ENCODE measurements at places on chromosomes 5 and 9. TPM values are rescaled to one million over a fixed set of nuclear protein-coding genes. Genes with fewer than 3 reads are reported as not detected.

The TSLP gene
- polyA plus RNA-seq = not detected

The SLC27A4 gene
- polyA plus RNA-seq = 132 TPM

The ZFP37 gene
- not detected for polyA plus RNA-seq

The SPOCK1 gene
- polyA plus RNA-seq = 0.22 TPM

The SMIM33 gene
- not detected for polyA plus RNA-seq

The FCN2 gene
- polyA plus RNA-seq = not detected

The PCDHGB4 gene
- polyA plus RNA-seq = 0.77 TPM

The MED27 gene
- polyA plus RNA-seq = 11.1 TPM

The NFIL3 gene
- 72.9 TPM for polyA plus RNA-seq

The GLDC gene
- 8.4 TPM for polyA plus RNA-seq

The GSN gene
- 196 TPM for polyA plus RNA-seq

The ZNF300 gene
- polyA plus RNA-seq = 5.0 TPM

The FOXD4 gene
- 0.15 TPM for polyA plus RNA-seq

The FGF18 gene
- polyA plus RNA-seq = 2.0 TPM

The BAAT gene
- polyA plus RNA-seq = 0.04 TPM

The PDLIM4 gene
- polyA plus RNA-seq = 14.2 TPM

The ANKRD18B gene
- 0.13 TPM for polyA plus RNA-seq

The PIP5K1B gene
- polyA plus RNA-seq = 28.8 TPM

The ADAM19 gene
- 0.81 TPM for polyA plus RNA-seq

The GNA14 gene
- polyA plus RNA-seq = 3.8 TPM

The PCDHB4 gene
- not detected for polyA plus RNA-seq

The OR13C8 gene
- polyA plus RNA-seq = not detected

The HINT2 gene
- polyA plus RNA-seq = 34.4 TPM

The SELENOP gene
- 4,199 TPM for polyA plus RNA-seq

The IFNA21 gene
- polyA plus RNA-seq = not detected

The C9orf50 gene
- 0.09 TPM for polyA plus RNA-seq

The CKMT2 gene
- 2.5 TPM for polyA plus RNA-seq

The PRUNE2 gene
- 1.6 TPM for polyA plus RNA-seq

The SHISAL2B gene
- polyA plus RNA-seq = not detected

The FGF1 gene
- polyA plus RNA-seq = 0.27 TPM
